ENCODE measurements at places on chromosomes 2 and 18. TPM values are rescaled to one million over a fixed set of nuclear protein-coding genes. Genes with fewer than 3 reads are reported as not detected.

DNA sequence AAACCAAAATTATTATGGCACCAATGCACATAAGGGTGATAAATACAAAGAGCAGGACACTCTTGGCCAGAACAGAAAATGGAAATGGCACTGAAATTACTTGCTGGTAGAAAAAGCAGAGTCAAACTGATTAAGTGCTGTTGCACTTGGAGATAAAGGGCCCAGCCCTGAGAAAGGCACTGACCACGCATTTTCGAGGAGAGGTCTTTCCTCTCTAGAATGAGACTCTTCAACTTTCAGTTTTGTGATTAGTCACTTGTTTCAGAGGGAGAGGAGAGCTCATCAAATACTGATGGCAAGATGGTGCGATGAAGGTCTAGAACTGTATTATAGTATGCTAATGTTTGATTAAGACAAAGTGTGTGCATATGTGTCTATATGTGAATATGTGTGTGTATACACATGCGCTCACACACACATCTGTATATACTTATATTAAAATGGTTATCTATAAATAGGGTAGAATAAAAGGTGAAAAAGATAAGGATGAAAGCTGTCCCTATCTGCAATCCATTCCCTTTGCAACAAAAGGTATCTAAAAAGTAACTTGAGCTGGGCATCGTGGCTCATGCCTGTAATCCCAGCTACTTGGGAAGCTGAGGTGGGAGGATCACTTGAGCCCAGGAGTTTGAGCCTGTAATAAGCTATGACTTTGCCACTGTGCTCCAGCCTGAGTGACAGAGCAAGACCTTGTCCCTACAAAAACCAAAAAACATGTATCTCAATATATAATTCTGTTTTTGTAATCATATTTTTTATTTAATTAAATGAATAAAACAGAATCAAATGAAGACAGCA, 48.8 kb upstream of the ZDBF2 start:
- H3K4me1 ChIP-seq: no peaks in the 10 kb centered on the region
- peaks cover 3% of the 10 kb centered on the region for H3K27me3 ChIP-seq
- H3K27ac ChIP-seq: no peak overlapping the region
- DNase-seq: no peak

GRCh38 chr2:39704540-39704939, 38.8 kb downstream of the TMEM178A start:
- peak; percentile 65 for DNase-seq
- H3K36me3 ChIP-seq: no peaks in the 10 kb centered on the region
- no peaks in the 10 kb centered on the region for H3K27me3 ChIP-seq
- H3K27ac ChIP-seq: no peak overlapping the region
- H3K4me3 ChIP-seq: no peak overlapping the region

DNA sequence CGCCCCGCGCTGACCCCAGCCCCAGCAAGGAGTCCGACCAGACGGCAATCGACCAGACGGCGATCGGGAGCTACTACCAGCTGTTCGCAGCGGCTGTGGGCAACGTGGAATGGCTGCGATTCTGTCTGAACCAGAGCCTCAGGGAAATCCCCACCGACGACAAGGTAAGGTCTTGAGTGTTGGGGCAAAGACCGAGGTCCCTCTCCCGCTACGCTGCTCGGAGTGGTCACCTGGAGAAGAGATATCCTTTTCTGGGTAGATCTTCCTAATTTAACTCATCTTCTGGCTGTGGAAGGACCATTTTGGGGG, 704 bp downstream of the ANKRD53 start:
- no peak overlapping the region for H3K4me3 ChIP-seq
- no peaks in the 10 kb centered on the region for H3K27me3 ChIP-seq
- peaks cover 14% of the 10 kb centered on the region for H3K4me1 ChIP-seq

DNA sequence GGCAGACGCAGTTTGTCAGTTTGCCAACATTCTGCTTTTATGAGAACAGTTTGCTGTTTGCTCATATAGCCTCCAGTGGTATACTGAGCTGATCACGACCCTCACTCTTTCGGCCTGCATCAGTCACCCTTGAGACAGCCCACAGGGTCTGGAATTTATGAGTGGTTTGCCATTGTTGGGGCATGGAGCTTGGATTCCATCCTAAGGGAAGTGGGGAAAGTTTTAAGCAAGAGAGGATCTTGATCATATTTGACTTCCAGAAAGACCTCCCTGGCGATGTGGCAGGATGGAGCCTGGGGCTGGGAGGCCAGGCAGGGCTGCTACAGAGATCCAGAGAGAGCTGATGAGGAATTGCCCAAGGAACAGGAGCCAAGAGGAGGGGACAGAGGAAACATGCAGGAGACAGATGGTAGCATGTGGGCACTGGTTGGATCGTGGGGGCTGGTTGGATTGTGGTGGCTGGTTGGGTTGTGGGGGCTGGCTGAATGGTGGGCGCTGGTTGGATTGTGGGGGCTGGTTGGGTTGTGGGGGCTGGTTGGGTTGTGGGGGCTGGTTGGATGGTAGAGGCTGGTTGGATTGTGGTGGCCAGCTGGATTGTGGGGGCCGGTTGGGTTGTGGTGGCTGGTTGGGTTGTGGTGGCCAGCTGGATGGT, 27.3 kb upstream of the GPR17 start:
- no peak for DNase-seq
- H3K4me1 ChIP-seq: no peaks in the 10 kb centered on the region
- H3K4me3 ChIP-seq: no peak overlapping the region
- H3K27ac ChIP-seq: no peak overlapping the region
- H3K27me3 ChIP-seq: peaks cover 85% of the 10 kb centered on the region

GRCh38 chr2:213164263-213164662, 12.9 kb upstream of the IKZF2 start:
- no peak overlapping the region for H3K27ac ChIP-seq
- H3K4me3 ChIP-seq: no peak overlapping the region
- no peaks in the 10 kb centered on the region for H3K4me1 ChIP-seq
- no peaks in the 10 kb centered on the region for H3K27me3 ChIP-seq
- no peak for DNase-seq

SH3RF3 gene
- total RNA-seq: not detected

CDK5R2 gene
- not detected for total RNA-seq

RAX gene
- not detected for total RNA-seq

Data from HepG2 (cell line).